ENCODE measurements at places on chromosomes 4 and X.

- DNase-seq = no peak
These were observed 146.6 kb downstream of the PPA2 start for GRCh38 chr4:105327222-105327621.

DNA sequence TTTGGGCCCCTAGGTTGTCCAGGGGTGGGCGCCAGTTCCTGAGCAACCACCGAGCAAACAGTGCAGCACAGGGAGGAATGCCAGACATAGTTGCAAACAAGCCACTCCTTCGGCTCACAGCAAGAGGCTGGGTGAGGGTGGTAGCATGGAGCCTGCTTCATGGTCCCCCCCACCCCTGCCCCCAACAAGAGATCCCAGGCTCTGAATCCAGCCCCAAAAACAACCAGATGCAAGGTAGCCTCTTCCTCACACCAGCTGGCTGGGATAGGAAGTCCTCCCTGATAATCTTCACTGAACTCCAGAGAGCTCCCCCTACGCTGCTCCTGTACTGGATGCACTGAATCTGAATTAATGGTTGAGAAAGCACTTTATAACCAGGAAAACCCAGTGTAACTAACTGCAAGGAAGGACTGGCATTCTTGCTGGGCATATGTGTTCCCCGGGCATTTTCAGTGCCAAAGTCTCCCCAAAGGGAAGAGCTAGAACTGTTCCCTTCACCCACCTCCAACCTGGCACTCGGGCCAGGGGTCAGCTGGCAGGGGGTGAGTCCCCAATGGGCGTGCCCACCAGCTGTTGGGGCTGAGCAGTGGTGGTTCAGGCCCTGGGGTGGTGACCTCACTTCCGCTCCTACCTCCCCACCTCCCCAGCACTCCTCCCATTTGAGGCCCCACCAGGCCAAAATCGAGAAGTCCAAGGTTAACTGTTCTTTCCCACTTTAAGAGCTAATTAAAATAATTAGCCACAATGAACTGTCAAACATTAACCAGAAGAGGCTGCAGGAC lies 1.5 kb downstream of the ELF4 start:
- peak; percentile 45 for DNase-seq

- peak; percentile 55 for DNase-seq
These were observed at the start of gene SEPTIN6 for GRCh38 chrX:119693040-119693995. TSS of gene SEPTIN6 (minus strand) at chrX:119693168. CDS start at chrX:119693105, 63 bp downstream.

GRCh38 chrX:119121341-119121740 lies 6.3 kb downstream of the KIAA1210 start:
- DNase-seq = peak; percentile 14

DNA sequence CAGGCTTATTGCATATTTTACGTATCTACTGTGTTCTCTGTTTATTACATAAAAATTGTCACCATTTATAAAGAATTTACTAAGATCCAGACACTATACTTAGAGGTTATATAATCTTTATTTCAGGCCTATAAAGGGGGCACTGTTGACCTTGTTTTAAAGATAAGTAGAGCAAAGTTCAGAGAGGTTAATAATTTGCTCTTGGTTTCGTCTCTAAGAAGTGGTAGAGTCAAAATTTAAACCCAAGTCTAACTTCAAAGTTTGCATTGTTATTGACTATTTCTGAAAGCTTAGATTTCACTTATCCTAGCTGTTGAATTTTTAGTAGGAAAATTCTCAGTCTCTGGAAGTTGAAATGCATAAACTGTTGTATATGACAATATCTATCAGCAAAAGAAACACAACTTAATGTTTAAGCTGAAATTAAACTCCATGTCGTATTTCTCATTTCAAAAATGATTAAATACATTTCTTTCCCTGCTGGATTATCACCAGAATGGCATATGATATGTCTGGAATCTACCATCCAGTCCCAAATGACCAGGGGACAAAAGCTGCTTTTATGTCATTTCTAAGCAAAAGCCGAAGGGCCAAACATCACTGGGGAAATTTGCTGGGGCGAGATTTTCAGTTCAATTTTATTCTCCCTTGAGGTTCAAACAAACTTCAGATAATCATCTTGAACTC lies 138.4 kb downstream of the SLC7A11 start:
- DNase-seq = no peak

DNA sequence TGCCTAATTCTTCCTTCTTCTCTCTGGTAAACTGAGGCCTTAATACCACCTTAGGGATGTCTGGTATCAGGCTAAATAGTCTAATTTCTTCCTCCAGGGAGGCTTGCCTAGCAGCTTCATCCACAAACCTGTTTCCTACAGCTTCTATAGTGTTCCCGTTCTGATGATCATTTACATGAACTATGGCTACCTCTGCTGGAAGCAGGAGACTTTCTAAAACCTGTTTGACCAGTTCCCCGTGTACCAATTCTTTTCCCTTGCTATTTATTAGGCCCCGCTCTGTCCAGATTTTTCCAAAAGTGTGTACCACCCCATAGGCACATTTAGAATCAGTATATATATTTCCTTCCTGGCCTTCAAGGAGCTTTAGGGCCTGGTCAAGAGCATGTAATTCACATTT lies 5.8 kb upstream of the USP38 start:
- peak; percentile 54 for DNase-seq

GRCh38 chr4:47577779-47578553 lies 92.9 kb downstream of the ATP10D start:
- DNase-seq = no peak

DNA sequence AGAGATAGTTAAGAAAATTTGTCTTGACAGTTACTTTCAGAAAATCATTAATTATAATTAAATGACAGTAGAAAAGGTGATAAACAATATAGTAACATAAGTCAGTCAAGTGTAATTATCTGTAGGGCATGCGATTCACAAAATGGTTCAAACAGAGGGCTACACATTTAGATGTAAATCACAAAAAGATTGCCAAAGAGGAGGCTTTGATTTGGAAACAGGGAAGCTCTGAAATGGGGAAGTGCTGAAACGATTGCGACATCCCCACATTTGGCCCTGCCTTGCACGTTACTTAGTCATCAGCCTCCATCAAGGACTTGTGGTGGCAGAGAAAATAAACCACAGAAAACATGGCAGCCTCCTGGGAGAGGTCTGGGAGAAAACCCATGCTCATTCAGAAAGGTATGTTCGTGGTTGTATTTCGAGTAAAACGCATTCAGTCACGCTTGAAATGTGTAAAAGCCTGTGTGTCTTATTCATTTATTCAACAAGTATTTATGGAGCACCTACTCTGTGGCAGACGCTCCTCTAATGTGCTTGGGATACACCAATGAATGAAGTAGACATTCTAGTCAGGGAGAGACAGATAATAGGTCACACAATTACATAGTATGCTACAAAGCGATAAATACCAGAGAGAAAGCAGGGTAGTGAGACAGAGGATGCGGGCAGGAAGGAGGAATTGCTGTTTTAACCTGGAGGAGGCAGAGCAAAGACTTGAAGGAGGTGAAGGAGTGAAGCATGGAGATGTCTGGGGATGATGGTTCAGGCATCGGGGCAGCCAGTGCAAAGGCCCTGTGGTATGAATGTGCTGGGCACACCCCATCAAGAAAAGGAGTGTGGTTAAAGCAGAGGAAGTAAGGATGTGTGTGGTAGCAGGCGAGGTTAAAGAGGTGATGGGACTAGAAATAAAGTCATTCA lies 7.8 kb downstream of the RBM47 start:
- peak; percentile 99 for DNase-seq

- no peak for DNase-seq
These were observed 156.7 kb upstream of the FAM47A start for GRCh38 chrX:34288782-34289181.

GRCh38 chr4:36854554-36854953 lies 390.0 kb upstream of the NWD2 start:
- no peak for DNase-seq

DNA sequence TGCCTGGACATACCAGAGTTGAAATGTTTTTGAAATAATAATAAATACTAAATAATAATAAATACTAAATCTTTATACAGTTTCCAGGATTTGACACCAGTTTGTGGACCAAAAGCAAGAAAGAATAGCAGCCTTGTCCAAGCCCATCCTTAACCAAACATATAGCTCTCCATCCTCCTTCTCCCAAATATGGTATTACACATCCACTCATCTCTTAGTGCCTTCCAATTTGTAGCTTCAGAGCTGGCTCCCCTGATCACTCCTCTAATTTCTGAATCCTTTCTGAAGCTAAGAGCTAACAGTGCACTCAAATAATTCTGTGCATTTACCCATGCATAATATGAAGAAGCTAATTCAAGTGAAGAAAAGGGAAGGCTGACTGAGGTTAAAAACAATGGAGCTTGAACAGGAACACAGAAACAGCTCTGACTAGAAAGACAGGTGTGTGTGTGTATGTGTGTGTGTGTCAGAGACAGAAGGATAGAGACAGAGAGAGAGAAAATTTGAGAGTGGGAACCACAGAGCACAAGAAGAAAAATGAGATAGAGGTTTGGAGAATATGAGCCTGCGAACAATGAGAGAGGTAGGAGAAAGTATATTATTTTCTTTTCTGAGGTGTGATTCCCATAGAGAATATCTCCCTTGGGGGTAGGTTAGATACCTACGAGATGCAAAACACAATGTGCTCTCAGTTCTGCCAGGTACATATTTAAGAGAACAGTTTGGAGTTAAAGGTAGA lies 123.5 kb downstream of the CAMK2D start:
- no peak for DNase-seq

GRCh38 chr4:23736466-23736865 lies 153.4 kb downstream of the PPARGC1A start:
- no peak for DNase-seq

- no peak for DNase-seq
These were observed 85.3 kb downstream of the HCCS start for GRCh38 chrX:11196476-11196875.

DNA sequence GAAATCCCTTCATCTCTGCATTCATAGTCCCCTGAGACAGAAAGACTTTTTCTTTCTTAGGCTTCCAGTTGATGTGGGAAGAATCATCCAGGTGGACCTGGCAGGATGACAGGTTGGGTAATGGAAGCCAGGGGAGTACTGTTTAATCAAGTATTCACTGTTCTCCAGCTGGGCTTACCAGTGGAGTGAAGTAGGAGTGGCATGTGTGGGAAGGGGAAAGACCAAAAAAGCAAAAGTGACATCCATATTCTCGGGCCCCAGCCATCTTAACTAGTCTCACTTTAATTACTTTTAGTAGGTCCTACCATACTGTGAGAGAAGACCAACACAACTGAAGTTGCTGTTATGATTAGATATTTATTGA lies 18.5 kb downstream of the VSIG4 start:
- no peak for DNase-seq

GRCh38 chr4:152776352-152776751 lies 3.2 kb downstream of the TIGD4 start:
- peak; percentile 27 for DNase-seq

GRCh38 chr4:150739591-150739990 lies 157.6 kb downstream of the MAB21L2 start:
- DNase-seq = no peak

GRCh38 chr4:105162123-105162796 lies 15.6 kb downstream of the TET2 start:
- peak; percentile 56 for DNase-seq

- DNase-seq = no peak
These were observed 1206.0 kb upstream of the ADGRL3 start for GRCh38 chr4:59994118-59994517.

DNA sequence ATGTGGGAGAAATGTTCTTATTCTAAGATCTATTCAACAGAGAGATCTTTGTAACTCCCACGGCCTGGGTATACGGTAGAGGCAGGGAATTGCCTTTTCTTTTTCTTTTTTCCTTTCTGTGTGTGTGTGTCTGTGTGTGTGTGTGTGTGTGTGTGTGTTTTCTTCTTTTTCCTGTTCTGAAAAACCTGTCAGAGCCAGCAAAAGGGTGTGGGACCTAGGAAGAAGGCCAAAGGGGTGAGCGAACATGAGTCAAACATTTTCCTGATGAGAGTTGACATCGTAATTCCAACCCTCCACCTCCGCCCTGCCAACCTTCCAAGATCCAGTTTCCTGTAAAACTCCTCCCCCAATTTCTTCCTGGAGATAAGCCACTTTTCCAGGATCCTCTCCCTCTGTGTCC lies 2.8 kb upstream of the CHIC2 start:
- peak; percentile 98 for DNase-seq

GRCh38 chr4:124866301-124866700 lies 153.8 kb upstream of the ANKRD50 start:
- no peak for DNase-seq

DNA sequence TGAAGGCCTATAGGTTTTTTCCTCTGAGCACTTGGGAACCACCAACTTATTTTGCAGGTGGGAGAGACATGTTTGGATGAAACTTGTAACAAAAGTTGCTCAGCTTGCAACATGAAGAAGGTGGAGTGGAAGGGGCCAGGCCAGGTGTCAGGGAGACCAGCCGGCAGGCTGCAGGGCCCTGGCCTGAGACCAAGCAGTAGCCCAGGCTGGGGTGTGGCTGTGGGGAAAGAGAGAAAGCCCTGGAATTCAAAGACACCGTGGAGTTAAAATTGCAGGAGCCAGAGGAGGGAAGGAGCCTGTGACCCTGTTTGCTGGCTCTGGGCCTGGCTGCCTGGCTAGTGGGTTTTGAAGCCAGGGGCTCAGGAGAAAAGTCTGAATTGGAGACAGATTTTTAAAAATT lies 43.4 kb downstream of the EFNB1 start:
- no peak for DNase-seq

DNA sequence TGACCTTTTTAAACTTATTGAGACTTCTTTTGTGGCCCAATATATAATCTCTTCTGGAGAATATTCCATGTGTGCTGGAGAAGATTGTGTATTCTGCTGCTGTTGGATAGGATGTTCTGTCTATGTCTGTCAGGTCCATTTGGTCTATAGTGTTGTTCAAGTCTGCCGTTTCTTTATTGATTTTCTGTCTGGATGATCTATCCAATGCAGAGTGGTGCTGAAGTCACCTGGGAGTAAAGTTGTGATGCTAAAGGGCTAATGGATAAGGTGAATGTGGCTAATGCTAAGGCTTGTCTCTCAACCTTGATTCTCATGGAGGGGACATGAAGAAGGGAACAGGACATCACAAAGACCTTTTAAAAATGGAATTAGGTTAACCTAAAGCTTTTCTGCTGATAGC lies 72.0 kb upstream of the AP1S2 start:
- no peak for DNase-seq

GRCh38 chr4:188992706-188993105 lies 853.5 kb downstream of the TRIML1 start:
- peak; percentile 54 for DNase-seq

DNA sequence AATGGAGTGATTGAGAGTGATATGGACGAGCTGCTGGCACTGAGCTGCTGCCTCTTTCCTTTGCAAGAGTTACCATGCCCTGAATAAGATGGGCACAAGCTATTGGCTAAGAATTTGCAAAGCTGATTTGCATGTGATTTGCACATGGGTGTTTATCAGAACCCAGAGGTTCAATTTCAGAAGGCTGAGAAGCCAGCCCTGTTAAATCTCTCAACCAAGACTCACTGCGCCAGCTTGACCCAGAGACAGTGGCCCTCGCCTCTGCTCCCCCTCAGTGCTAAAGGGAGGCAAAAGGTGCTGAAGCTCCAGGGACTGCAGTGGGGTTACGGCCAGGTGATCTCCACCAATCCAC lies 701 bp downstream of the ARHGAP4 start:
- DNase-seq = no peak

- peak; percentile 79 for DNase-seq
These were observed 581 bp upstream of the STK32B start for GRCh38 chr4:5050520-5051277.

Measured in epithelial cell of esophagus (primary cell).